ENCODE measurements at places on chromosomes 4 and X.

DNA sequence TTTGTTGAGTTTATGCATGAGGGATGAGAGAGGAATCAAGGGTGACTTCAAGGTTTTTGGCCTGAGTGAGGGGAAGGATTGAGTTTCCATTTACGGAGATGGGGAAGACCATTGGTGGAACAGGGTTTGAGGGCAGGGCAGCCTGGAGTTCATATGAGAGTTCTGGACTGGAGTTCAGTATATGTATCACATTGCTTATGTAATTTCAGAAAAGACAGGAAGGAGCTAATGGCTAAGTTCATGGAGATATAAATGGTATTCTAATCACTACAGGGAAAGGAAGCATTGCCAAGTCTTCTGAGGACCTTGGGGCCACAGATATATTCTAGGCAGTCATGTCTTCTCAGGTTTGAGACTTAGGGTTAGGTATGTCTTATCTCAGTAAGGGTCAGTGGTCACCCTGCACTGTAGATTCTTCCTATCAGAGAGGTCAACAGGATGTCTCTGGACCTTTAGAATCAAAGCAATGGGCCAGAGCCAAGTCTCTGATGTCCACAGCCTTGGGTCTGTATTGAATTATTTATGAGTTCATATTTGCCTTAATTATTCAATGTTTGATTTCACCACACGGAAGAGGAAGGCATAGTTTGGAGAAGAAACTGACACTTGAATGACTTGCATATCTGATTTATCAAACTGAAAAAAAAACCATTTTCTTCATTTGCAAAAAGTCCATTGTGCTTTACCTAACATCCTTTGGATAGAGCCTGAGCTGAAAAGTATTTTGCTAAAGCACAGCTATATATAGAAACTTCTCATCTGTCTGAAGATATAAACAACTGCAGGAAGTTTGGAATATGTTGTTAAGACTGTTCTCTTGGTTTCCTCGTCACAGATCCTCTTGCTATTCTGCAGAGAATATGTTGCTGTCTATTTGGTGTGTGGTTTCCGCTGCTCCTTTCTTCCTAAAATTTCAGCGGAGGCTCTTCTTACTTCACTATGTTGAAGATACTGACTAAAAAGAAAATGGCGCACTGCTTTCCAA, 139.5 kb downstream of the PDGFRA start:
- no peak for DNase-seq

DNA sequence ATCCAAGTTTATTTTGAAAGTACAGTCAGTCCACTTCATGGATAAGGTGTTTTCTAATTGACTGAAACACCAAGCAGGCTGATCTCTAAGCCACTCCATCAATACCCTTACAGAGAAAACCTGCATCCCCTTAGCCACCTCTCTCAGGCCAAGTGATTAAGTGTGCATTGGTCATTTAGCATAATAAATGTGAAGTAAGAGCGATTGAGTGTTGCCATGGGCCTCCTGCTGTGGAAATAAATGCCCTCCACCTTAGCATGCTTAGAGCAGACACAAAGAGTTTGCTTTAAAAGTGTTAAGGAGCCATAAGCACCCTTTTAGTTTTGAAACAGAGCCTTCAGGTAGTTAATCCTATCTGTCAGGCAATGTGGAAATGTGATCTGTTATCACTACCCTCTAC, 386.5 kb downstream of the GPAT3 start:
- no peak for DNase-seq

DNA sequence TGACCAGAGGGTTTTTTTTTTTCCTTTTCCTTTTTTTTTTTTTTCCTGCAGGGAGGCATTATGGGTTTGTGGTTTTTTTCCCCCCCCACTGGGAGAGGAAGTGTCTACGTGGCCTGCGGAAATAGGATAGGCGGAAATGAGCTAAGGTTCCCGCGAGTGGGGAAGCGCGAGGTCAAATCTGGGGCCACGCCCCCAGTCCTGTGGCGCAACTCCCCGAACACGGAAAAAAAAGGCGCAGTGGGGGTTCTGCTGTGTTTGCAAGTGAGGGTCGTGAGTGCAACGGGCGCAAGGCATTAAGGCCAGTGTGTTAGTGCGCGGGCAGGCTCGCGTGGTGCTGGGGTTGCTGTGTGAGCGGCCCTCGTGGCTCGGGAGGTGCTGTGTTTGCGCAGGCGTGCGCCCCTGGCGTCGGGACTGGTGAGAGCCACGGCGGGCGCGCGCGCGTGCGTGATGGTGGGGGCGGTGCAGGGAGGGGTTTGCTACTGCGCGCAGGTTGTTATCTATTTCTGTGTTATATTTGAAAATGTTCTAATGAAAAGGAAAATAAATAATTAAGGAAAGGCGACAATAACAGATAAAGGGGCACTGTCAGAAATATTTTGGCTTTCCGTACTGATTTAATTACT, 685 bp upstream of the MORF4L2 start:
- DNase-seq = peak; percentile 75

DNA sequence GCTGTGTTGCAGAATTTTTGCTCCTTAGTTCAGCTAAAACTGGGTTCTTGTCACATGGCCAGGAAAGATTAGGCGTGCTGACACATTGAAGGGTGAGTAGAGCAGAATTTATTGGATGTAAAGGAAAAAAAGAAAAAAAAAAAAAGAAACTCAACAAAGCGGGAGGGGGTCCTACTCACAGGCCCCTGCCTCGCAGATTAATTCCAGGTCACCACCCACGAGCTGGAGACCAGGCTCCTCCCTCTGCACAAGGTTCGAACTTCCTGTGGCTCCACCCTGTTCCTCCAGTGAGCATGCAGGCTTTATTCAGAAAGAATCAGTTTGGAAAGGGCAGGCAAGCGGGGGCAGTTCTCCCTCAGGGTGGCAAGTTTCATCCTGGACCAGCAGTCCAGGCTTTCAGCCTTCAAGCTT, 17.1 kb downstream of the MGST2 start:
- no peak for DNase-seq

DNA sequence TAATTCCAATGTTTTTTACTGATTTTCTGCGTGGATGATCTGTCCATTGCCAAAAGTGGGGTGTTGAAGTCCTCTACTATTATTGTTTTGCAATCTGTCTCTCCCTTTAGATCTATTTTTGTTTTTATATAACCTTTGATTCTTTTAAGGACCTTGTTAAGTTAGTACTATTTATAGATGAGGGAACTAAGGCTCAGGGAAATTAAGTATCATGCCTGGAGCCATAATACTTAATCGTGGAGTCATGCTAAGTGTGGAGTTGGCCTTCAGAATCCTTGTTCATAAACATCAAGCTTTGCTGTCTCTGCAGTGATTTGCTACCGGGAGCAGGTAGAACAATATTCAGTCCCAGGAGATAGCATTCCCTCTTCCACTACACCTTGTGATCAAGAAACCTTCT, 31.0 kb downstream of the SGMS2 start:
- DNase-seq = no peak

DNA sequence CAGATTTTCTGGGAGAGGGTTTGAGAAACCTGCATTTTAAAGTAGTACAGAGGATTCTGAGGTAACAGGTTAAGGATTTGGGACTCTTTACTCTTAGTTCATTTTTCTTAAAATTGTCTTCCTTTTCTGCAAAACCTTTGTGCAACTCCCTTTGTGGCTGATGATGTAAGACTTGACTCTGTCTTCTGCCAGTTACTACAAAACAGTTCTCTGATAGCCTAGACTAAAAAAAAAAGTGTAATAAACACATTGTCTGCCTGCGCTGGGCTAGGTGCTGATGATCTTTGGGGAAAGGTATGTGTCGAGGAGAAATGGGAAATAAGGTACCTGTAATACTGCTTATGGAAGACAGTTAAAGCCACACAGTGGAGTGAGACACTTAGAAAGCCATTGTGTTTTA, 28.7 kb downstream of the IL13RA1 start:
- no peak for DNase-seq

- no peak for DNase-seq
These were observed 59.0 kb downstream of the WWC2 start for GRCh38 chr4:183158062-183158461.

DNA sequence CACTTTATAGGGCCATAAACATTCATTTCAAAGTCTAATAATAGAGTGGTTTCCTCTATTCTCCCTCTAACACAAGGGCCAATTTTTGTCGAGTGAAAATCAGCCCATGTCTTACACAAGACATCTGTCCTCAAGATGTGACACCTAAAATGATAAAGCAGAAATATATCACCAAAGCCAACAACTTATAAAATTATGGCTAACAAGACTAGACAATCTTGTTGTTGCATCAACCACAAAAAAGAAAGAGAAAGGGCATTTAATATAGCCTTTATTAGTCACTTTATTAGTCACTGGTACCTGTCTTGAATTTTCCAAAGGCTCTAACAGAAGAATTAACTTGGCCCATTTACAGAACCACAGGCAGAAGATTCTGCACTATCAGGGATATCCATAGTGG, 161.6 kb downstream of the SMIM20 start:
- DNase-seq = no peak

GRCh38 chrX:40579900-40580536, 752 bp upstream of the ATP6AP2 start:
- DNase-seq = no peak

GRCh38 chr4:126318376-126318775, 1003.6 kb downstream of the FAT4 start:
- no peak for DNase-seq

DNA sequence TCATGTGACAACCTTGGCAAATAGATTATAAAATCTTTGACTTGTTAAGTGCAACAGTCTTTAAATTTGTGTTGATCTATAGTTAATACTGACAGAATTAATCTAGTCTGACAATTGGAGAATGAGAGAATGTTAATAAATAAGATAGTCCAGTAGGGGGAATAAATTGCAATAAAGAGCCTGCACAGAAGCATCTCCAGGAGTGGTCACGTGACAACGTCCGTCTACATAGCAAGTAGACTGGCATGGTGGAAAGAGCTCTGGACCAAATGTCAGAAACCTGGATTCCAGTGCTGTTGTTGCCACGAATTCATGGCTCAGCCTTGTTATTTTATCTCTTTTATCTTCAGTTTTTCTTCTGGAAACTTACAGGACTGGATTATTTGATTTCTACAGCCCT, 436.5 kb downstream of the RAB28 start:
- DNase-seq = no peak

GRCh38 chr4:74897386-74897785, 35.5 kb upstream of the PARM1 start:
- DNase-seq = no peak

DNA sequence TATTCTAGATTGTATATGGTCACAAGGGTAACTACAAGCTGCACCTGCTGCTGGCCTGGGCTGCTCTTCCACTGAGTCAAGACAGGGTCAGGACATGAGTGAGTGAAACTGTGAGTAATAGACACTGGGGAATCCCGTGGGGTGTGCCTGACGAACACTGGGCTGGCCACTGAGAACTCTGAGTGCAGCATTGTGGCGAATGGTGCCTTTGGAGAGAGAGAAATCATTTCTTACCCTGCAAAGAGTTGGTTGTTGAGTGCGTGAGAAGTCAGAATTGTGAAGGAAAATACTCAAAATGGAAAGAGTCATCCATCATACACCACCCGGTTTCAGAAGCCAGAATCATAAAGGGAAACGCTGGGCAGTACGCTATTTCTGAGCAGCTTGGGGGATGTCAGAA, 43.1 kb upstream of the LSM6 start:
- DNase-seq = peak; percentile 2

DNA sequence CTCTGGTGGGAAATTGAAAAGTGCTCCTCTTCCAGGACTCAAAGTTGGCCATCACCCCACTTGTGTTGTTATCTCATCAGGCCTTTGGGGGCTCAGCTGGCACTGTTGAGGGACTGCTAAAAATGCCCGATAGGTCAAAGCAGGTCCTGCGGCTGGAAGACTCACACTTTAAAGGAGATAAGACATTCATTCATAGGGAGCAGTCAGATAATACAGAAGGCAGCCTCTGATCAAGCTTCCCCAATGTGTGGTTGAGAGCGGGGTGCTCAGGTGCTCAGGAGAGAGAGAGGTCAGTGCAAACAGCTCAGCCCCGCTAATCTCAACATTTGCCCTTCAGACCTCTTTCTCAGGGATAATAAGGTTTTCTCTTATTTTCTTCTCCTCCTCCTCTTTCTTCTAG, 70.3 kb downstream of the TMEM154 start:
- DNase-seq = no peak

- no peak for DNase-seq
These were observed 85.3 kb downstream of the ANXA10 start for GRCh38 chr4:168177546-168178149.

DNA sequence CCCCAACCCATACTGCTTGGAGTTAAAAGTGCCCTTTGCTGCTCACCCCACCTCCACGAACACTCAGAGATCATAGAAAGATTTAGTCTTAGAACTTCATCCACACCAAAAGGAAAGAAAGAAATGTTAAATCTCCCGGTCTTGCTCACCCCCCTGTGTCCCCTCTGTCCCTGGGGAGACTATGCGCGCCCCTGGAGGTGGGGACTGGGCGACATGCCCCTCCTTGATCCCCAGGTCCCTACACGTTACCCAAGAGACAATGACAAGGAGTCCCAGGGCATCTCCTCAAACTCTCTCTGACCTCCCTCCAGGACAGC, 620 bp downstream of the ITM2A start:
- no peak for DNase-seq

- DNase-seq = no peak
These were observed 31.8 kb downstream of the SERTM2 start for GRCh38 chrX:111543212-111543741.

DNA sequence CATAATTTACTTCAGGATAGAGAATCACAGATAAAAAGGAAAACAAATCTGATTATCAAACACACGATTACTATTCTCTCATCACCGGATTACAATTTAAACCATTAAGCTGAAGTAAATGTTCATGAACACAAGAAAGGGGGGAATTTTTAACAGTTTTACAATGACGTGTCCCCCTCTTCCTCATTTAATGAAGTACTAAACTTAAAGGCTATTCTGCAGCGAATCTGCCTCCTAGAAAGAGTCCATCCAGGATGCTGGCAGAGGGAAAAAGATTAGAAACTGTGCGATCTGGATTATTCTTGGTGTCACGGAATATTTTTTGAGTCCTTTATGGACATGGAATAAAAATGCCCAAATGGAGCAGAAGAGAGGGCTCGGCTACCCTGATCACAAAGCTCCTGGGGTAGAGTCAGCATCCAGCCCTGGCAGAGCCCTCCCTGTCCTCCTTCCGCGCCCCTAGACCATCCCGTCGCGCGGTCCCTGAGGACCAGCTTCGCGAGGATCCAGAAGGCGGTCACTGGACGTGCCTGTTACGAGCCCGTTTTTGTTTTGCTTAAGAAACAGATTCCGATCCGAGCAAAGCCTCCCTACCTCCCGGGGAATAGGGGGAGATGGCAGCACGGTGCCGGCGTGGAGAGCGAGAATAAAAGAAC, 1.2 kb downstream of the ELF2 start:
- DNase-seq = no peak

DNA sequence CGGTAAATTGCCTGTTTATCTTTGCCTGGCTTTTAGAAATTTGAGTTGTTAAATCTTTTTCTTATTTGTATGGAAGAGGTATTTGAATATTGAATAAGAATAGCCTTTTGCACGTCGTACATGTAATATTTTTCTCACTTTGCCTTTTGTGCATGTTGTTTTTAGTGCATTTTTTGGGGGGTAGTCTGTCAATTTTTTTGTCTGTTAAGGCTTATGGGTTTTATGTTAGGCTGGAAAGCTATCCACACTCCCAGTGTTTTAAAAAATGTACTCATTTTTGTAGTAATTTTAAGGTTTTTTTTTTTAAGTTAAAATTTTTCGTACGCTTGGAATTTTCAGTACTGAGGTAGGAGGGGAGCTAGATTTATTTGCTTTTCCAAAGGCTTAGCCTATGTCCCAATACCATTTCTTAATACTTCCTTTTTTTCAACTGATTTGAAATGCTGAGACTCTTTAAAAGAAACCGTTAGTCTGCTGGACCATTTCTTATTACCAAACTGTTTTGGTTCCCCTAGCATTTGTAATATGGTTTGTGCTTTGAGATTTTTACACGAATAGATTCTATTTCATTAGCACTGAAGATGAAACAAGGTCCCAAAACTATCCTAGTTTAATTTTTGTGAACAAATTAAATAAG, 1.3 kb downstream of the HERC5 start:
- DNase-seq = no peak

All from activated T-helper 1 cell treated with anti-CD3 and anti-CD28 coated beads, Interleukin-2, amount 50 U/mL, for 16 hours (primary cell).